ENCODE measurements at places on chromosomes 13 and 19. TPM values are rescaled to one million over a fixed set of nuclear protein-coding genes. Genes with fewer than 3 reads are reported as not detected.

The KLK14 gene
- total RNA-seq: 0.63 TPM

The APOE gene
- total RNA-seq: 51.3 TPM

The LILRB1 gene
- total RNA-seq: not detected

The PLEKHF1 gene
- 0.63 TPM for total RNA-seq

The CYP4F8 gene
- not detected for total RNA-seq

The ATP8B3 gene
- total RNA-seq: under 0.01 TPM

The FBXL12 gene
- 17.5 TPM for total RNA-seq

The KCNC3 gene
- 5.9 TPM for total RNA-seq

The ZNF582 gene
- 8.8 TPM for total RNA-seq

The KIR2DL1 gene
- total RNA-seq: not detected

The ZNF135 gene
- total RNA-seq: 40.4 TPM

The C13orf42 gene
- not detected for total RNA-seq

The RASIP1 gene
- total RNA-seq: 7.5 TPM

The KIR3DL2 gene
- total RNA-seq: not detected

The CPB2 gene
- not detected for total RNA-seq

The NLRP7 gene
- not detected for total RNA-seq

The HCN2 gene
- total RNA-seq: 9.1 TPM

The SMIM44 gene
- not detected for total RNA-seq

The TMPRSS9 gene
- total RNA-seq: 0.63 TPM

The SARS2 gene
- total RNA-seq: 15.3 TPM

The IZUMO2 gene
- total RNA-seq: not detected

The TRPM4 gene
- total RNA-seq: 6.6 TPM

The REXO1 gene
- 11.0 TPM for total RNA-seq

The UBL3 gene
- 60.4 TPM for total RNA-seq

The SYT3 gene
- total RNA-seq: 24.7 TPM

The ZNF358 gene
- 14.7 TPM for total RNA-seq

The PSG3 gene
- total RNA-seq: not detected

The AP1M1 gene
- 53.8 TPM for total RNA-seq

The CACNA1A gene
- total RNA-seq: 83.9 TPM

The TPGS1 gene
- total RNA-seq: 18.8 TPM

Measured in parietal lobe (tissue), 2 donors.